Thoracic aorta (tissue), 2 donors: ENCODE measurements at places on chromosomes 16 and 17.

DNA sequence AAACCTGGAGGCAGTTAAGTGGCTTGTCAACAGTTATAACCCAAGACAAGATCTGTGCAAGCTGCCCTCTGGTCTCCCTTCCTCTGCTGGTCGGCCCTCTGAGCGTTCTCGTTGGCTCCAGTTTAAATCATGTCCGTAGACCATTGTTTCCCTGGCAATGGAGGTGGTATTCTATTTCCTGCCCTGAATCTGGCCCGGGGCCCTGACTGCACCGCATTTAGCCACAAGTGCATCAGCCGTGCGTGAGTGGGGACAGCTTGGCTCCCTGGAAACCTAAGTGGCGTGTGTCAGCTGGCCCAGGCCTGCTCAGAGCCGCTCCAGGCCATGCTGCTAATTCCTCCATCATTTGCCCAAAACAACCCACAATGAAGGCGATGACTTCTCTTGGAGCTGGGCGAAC lies 15.0 kb upstream of the MYLK3 start:
- no peak for DNase-seq

GRCh38 chr17:18920911-18921441 lies 31.0 kb upstream of the SLC5A10 start:
- no peak for DNase-seq

DNA sequence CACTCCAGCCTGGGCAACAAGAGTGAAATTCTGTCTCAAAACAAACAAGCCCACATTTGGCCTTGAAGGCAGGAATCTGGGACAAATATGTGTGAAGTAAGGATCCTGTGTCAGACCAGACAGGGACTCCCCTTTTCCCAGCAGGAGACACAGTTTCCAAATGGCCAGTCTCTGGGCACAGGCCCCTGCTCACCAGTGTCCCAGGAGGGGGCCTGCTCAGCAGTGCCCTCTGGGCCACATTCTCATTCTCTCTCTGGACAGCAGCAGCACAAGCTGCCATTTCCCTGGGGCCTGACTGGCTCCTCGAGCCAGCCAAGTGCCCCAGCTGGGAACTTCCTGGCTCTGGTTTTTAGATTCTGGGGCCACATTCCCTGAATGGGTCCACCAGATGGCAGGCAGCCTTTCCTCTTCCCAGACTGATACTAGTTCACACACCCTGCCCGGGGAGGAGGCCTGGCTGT lies 11.7 kb upstream of the MNT start:
- no peak for DNase-seq

DNA sequence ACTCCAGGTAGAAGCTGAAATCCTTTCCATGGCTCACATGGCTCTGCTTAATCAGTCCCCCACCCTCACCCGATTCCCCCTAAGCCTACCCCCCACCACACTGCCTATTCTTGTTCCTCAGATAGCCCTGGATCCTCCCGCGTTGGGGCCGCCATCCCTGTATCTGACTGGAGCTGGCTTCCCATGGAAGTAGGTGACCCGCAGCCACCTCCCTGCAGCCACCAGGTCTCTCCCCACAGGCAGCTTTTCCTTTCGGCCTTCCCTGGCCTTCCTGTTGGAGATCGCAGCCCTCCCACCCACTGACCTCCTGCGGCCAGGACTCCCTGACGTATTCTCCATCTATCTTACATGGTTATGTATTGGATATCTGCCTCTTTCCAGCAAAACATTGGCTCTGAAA lies 82.3 kb upstream of the MED9 start:
- no peak for DNase-seq

DNA sequence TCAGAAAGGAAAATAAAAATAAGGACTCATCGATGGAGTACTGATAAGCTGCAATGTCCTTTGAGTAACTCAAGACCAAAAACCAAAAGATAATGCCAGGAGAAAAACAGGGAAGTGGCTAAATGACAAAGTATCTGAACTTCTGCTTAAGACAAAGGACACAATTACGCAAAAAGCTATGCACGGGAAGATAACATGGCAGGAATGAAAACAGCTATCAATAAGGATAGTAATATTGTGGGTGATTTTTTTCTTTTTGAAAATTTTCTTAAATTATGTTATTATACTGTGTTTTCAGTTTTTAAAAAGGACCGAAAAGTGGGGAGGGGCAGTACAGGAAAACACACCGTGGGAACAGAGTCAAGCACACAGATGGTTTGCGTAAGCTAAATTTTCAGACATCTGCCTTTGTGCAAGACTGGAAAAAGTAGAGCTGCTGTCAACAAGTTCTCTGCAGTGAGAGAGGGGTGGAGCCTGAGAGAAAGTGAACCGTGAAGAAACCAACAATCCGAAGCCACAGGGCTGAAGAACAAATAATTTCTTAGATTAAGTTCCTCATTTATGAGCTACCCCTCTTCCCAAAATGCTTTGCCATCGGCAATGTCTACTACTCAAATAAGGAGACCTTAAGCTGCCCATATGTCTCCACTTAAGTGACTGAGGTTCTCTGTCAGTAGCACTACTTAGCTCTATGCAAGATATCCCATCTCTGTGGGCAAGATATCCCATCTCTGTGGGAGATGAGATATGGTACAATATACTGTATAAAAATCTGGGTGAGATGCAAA lies 99.9 kb upstream of the CORO6 start:
- no peak for DNase-seq

GRCh38 chr17:82225368-82226029 lies 3.3 kb upstream of the SLC16A3 start:
- no peak for DNase-seq

DNA sequence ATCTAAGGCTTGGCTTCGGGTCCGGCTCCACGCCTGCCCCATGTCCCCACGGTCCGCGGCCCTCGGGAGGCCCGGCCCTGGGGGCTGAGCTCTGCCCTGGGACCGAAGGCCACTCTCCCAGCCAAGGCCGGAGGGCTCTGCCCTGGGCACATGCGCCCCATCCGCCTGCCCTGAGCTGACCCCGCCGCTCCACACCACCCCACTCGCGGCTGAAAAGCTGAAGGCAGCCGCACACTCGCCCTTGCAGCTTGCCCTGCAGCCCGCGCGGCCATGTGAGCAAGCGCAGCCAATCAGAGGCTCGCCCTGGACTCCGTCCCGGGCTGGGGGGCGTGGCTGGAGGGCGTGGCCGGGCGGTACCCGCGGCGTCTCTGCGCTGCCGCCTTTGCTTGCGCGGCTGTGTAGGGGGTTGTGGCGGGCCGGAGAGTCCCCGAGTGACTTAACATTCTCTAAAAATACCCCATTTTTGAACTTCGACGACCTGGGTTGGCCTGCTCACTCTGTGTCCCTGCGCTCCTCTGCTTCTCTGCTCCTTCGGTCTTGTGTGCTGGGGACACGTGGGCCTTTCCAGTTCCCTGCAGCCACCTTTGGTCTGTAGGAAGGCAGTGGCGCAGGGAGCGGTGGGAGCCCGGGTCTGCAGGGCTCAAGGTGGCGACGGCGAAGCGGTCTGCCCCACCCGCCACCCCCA lies 8.8 kb upstream of the MAP2K3 start:
- DNase-seq = peak; percentile 65
